ENCODE measurements at places on chromosomes 2 and 18. TPM values are rescaled to one million over a fixed set of nuclear protein-coding genes. Genes with fewer than 3 reads are reported as not detected.

The DSC3 gene
- 0.59 TPM for polyA plus RNA-seq

The UGT1A10 gene
- not detected for polyA plus RNA-seq

The FHL2 gene
- 6.2 TPM for polyA plus RNA-seq

The MERTK gene
- 15.3 TPM for polyA plus RNA-seq

The SH2D6 gene
- 1.3 TPM for polyA plus RNA-seq

The ICOS gene
- polyA plus RNA-seq = 0.13 TPM

The RAPH1 gene
- 25.8 TPM for polyA plus RNA-seq

The ABCG8 gene
- polyA plus RNA-seq = 0.63 TPM
